NB4 (cell line): ENCODE measurements at places on chromosomes 2 and 18.
A peak's percentile ranks its signal among the peaks of the same experiment; 100 is the strongest.

GRCh38 chr18:12283256-12283655 lies 24.8 kb upstream of the TUBB6 start:
- peak; percentile 18 for DNase-seq

- DNase-seq, result no peak
These were observed 365.2 kb downstream of the AKAIN1 start for GRCh38 chr18:4831791-4832375.

DNA sequence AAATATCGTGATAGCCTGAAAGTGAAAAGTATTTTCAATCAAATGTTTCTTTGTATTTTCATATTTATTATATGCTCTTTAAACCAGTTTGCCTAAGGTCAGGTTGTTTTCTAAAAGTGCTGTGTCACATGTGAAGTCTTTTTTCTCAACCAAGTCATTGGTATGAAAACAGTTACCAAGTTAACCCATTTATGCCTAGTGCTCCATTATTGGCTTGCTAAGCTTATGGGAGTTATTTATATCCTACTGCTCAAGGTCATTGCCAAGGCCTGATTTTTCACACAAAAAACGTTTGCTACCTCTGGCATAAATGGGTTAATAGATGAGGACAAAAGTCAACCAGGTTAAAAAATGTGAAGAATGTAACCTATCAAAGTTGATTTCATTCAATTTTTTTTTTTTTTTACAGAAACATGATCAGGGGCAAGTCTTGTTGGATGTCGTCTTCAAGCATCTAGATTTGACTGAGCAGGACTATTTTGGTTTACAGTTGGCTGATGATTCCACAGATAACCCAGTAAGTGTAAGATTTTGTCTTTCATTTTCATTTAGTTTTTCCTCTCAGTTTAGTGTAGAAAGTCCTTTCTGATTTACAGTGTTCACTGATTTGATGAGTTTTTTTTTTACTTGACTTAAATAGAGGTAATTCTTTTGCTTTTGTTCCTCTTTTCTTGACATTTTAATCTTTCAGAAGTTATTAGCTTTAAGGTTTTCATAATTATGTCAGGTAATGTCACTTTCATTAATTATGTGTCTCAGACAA lies 102.6 kb downstream of the PTPN4 start:
- no peak for DNase-seq

DNA sequence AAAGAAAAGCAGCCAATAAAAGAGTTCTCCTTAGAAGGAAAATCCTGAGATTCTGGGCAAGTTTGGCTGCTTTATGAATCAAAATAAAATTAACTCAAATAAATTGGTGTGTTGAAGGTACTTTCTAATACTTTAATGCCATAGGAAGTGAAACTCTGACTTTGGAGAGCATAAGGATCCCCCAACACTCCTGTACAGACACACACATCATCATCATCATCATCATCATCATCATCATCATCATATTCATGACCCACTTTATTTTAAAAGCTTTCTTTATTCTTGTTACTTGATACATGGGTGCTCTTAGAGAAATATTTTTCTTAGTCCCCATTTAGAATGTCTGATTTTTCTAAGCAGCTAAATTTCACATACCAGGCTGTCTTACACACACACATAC lies 283.1 kb upstream of the CYRIA start:
- DNase-seq, result no peak

- DNase-seq, result no peak
These were observed 70.1 kb upstream of the STAM2 start for GRCh38 chr2:152245653-152246052.

GRCh38 chr18:12844391-12844790 lies 39.6 kb downstream of the PTPN2 start:
- DNase-seq, result no peak

- DNase-seq, result no peak
These were observed 1221.6 kb upstream of the NRXN1 start for GRCh38 chr2:52253416-52253980.

GRCh38 chr2:157377861-157378260 lies 52.2 kb upstream of the ERMN start:
- DNase-seq, result no peak

- no peak for DNase-seq
These were observed 55.3 kb downstream of the DCC start for GRCh38 chr18:52395146-52395852.
